ENCODE measurements at places on chromosomes 7 and 10. TPM values are rescaled to one million over a fixed set of nuclear protein-coding genes. Genes with fewer than 3 reads are reported as not detected.

DNA sequence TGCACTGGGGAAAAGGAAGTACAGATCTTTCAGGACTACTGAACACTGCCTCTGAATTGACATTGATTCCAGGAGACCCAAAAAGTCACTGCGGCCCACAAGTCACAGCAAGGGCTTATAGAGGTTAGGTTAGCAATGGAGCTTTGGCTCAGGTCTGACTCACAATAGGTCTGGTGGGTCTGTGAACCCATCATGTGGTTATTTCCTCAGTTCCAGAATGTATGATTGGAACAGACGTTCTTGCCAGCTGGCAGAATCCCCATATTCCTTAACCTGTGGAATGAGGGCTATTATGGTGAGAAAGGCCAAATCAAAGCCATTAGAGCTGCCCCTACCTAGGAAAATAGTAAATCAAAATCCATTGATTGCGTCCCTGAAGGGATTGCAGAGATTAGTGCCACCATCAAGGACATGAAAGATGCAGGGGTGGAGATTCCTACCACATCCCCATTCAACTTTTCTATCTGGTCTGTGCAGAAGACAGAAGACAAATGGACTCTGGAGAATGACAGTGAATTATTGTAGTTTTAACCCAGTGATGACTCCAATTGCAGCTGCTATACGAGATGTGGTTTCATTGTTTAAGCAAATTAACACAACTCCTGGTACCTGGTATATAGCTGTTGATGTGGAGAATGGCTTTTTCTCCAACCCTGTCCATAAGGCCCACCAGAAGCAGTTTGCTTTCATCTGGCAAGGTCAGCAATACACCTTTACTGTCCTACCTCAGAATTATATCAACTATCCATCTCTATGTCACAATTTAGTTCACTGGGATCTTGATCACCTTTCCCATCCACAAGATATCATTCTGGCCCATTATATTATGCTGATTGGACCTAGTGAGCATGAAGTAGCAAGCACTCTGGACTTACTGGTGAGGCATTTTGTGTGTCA is 44.5 kb upstream of the PIK3CG start:
- H3K4me3 ChIP-seq: no peak overlapping the region
- no peak overlapping the region for H3K27ac ChIP-seq
- no peaks in the 10 kb centered on the region for H3K4me1 ChIP-seq
- no peaks in the 10 kb centered on the region for H3K27me3 ChIP-seq
- H3K36me3 ChIP-seq: no peaks in the 10 kb centered on the region

GIMAP8 gene
- 6.1 TPM for total RNA-seq

CYP2E1 gene
- total RNA-seq: 3.4 TPM

DNA sequence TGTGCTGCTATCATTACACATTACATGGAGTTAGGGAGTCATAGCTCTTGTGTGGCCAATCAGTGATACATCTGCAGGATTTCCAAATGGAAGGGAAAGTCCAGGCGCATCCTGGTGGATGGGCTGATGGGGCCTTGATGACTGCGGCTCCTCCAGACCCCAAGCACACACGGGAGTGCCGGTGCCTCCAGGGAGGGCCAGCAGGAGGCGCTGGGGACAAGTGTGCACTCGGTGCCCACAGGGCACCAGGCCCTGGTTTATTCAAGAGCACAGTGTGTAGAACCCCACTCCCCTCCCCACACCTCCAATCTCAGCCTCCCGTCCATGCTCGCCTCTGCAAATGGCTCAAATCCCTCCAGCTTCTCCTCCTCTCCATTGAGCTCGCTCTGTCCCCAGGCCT is 243.9 kb downstream of the USP6NL start:
- no peak overlapping the region for H3K4me3 ChIP-seq
- no peaks in the 10 kb centered on the region for H3K27me3 ChIP-seq
- H3K4me1 ChIP-seq: peaks cover 8% of the 10 kb centered on the region
- DNase-seq: no peak
- no peaks in the 10 kb centered on the region for H3K36me3 ChIP-seq
- H3K27ac ChIP-seq: no peak overlapping the region

DNA sequence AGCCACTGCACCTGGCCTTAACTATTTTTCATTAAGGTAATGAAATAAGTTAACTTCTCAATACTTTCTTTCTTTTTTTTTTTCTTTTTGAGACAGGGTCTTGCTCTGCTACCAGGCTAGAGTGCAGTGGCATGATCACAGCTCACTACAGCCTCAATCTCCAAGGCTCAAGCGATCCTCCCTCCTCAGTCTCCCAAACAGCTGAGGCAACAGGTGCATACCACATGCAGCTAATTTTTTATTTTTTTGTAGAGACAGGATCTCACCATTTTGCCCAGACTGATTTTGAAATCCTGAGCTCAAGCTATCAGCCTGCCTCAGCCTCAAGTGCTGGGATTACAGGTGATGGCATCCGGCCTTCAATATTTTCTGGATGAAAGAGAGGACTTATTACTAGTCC is 21.0 kb downstream of the KMT2C start:
- no peaks in the 10 kb centered on the region for H3K36me3 ChIP-seq
- H3K4me1 ChIP-seq: no peaks in the 10 kb centered on the region
- no peak for DNase-seq
- H3K27ac ChIP-seq: no peak overlapping the region
- H3K27me3 ChIP-seq: no peaks in the 10 kb centered on the region

- no peak overlapping the region for H3K4me3 ChIP-seq
- H3K4me1 ChIP-seq: no peaks in the 10 kb centered on the region
- H3K36me3 ChIP-seq: no peaks in the 10 kb centered on the region
- DNase-seq: no peak
These were observed 79.9 kb upstream of the RNF32 start for GRCh38 chr7:156560696-156561095.

DNA sequence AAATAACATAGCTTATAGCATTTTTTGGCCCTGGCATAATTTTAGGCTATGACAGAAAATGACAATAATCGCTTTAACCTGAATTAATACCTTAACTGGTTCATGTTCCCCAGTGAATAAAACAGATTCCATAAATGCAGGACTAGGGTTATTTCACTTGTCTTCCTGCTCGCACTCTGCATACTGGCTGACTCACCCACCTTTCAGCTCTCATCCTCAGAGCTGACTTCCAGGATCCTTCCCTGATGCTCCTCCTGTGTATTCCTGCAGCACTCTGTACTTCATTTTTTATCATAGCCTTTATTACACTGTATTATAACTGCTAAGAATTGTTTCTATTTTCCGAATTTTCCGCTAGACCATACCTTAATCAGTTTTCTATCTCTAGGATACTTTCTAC is 123.7 kb downstream of the AVL9 start:
- H3K4me3 ChIP-seq: no peak overlapping the region
- no peak overlapping the region for H3K27ac ChIP-seq
- H3K27me3 ChIP-seq: no peaks in the 10 kb centered on the region
- no peaks in the 10 kb centered on the region for H3K4me1 ChIP-seq
- no peak for DNase-seq

RBP3 gene
- total RNA-seq: 0.05 TPM

- H3K27ac ChIP-seq: no peak overlapping the region
- no peak for DNase-seq
- no peaks in the 10 kb centered on the region for H3K36me3 ChIP-seq
- no peaks in the 10 kb centered on the region for H3K4me1 ChIP-seq
These were observed 125.9 kb upstream of the FZD8 start for GRCh38 chr10:35768011-35768410.

GRCh38 chr10:17984056-17984455 is 32.3 kb downstream of the SLC39A12 start:
- H3K36me3 ChIP-seq: no peaks in the 10 kb centered on the region
- H3K4me1 ChIP-seq: no peaks in the 10 kb centered on the region
- no peak overlapping the region for H3K4me3 ChIP-seq
- no peak overlapping the region for H3K27ac ChIP-seq
- DNase-seq: no peak

DNA sequence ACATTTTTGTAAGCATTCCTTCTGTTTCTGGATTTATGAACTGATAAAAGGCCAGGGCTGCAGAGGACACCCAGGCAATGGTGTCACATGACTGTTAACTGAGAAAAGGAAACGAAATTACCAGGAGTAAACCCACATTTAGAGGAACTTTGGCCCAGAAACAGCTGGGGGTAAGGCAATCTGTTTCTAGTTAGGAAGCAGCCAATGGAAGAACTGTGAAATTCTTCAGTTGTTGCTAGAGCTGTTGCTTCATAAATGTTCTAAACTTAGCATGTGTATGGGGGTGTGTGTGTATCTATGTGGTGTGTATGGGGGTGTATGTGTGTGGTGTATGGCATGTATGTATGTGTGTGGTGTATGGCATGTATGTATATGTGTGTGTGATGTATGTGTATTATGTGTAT is 11.8 kb upstream of the PDCD4 start:
- no peaks in the 10 kb centered on the region for H3K27me3 ChIP-seq
- no peaks in the 10 kb centered on the region for H3K36me3 ChIP-seq
- H3K4me3 ChIP-seq: no peak overlapping the region
- H3K4me1 ChIP-seq: peaks cover 64% of the 10 kb centered on the region
- H3K27ac ChIP-seq: peak overlapping the region; percentile 95

DNA sequence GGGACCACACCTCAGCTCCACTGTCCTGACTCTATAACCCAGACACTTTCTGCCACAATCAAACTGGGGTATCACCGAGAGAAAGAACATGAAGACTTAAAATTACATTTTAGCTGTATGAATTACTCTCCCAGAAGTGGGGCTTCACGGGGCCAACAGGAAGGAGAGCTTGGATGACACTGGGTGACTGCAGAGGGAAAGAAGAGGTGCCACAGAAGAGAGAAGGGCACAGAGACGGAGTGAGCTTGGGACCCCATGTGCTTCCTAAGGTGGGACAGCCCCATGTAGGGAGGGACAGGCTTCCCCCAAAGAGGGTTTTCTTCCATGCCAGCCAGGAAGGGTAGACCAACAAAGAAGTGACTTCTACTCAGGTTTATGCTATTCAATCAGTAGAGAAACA is 162.0 kb upstream of the RHEB start:
- H3K4me3 ChIP-seq: no peak overlapping the region
- DNase-seq: no peak
- no peak overlapping the region for H3K27ac ChIP-seq

GRCh38 chr7:126574276-126575250 is 678.2 kb downstream of the GRM8 start:
- no peak for DNase-seq
- no peaks in the 10 kb centered on the region for H3K36me3 ChIP-seq
- H3K4me3 ChIP-seq: no peak overlapping the region
- no peaks in the 10 kb centered on the region for H3K27me3 ChIP-seq

SORCS3 gene
- 0.05 TPM for total RNA-seq

SEMA3E gene
- total RNA-seq: 3.1 TPM

GRCh38 chr7:4648111-4648510 is 34.0 kb upstream of the FOXK1 start:
- no peak for DNase-seq
- no peak overlapping the region for H3K4me3 ChIP-seq
- H3K27me3 ChIP-seq: no peaks in the 10 kb centered on the region
- H3K36me3 ChIP-seq: no peaks in the 10 kb centered on the region
- H3K4me1 ChIP-seq: no peaks in the 10 kb centered on the region
- H3K27ac ChIP-seq: no peak overlapping the region

DNA sequence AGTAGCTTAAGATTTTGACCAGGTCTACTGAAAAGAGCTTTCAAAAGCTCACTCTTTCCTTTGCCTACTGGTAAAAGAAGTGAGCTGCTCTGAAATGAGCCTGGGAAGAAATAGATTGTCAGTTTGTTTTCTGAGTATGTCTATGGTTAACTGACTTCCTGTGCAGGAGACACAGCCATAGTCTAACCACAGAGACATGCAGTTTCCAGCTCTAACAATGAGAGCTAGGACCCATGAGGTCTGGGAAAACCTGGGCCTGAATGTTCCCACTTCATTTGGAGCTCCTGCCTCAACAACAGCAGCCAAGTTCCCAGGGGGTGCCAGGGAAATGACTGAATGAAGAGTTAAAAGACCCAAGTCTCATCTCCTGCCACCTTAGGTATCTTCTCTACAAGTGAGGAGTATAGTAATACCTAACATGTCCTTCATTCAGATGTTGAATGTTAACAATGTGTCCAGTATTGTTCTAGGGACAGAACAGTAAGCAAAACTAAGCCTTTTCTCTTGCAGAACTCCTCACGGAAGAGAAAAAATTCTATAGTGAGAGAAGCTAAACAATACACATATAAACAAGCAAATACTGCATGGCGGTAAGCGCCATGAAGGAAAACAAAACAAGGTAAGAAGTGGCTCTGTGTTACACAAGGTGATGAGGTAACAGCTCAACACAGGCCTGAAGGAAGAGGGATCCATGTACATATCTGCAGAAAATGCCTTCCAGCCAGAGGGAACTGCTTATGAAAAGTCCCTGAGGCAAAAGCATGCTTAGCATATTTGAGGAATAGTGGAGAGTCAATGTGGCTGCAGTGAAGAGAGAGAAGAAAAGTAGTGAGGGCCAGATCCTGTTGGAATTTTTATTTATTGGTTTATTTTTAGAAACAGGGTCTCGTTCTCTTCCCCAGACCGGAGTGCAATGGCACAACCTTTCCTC is 26.4 kb upstream of the ANKRD1 start:
- DNase-seq: no peak
- H3K27ac ChIP-seq: peak overlapping the region; percentile 96
- H3K36me3 ChIP-seq: no peaks in the 10 kb centered on the region
- peak overlapping the region; percentile 21 for H3K4me3 ChIP-seq
- H3K27me3 ChIP-seq: no peaks in the 10 kb centered on the region

DNA sequence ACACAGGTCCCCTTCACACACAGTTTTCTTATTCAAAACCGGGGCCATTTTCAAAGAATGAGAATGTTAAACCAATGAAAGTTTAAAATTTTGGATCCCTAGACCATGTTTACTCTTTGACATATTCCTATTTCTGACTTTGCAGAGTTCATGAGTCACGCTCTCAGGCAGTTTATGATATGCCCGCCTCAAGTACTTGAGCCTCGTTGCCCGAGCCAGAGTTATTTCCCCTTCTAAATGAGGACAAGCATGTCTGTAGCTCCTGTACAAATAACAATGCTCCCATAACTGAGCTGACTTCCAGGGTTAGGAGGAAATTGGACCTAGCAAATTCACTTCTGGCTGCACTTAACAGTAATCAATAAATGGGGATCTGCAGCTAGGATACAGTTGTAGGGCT is 87.9 kb upstream of the PDE1C start:
- H3K4me3 ChIP-seq: no peak overlapping the region
- no peaks in the 10 kb centered on the region for H3K36me3 ChIP-seq
- no peak for DNase-seq
- H3K27ac ChIP-seq: no peak overlapping the region

NEUROG3 gene
- total RNA-seq: not detected

PRKRIP1 gene
- 19.4 TPM for total RNA-seq

LAMB1 gene
- 33.4 TPM for total RNA-seq

- H3K4me3 ChIP-seq: no peak overlapping the region
- no peaks in the 10 kb centered on the region for H3K27me3 ChIP-seq
- no peak for DNase-seq
- no peak overlapping the region for H3K27ac ChIP-seq
- no peaks in the 10 kb centered on the region for H3K36me3 ChIP-seq
- H3K4me1 ChIP-seq: peaks cover 4% of the 10 kb centered on the region
These were observed 42.0 kb downstream of the LYZL2 start for GRCh38 chr10:30587522-30588031.

Measured in thymus (tissue), 14 donors.